ENCODE measurements at places on chromosomes 16 and 17.

DNA sequence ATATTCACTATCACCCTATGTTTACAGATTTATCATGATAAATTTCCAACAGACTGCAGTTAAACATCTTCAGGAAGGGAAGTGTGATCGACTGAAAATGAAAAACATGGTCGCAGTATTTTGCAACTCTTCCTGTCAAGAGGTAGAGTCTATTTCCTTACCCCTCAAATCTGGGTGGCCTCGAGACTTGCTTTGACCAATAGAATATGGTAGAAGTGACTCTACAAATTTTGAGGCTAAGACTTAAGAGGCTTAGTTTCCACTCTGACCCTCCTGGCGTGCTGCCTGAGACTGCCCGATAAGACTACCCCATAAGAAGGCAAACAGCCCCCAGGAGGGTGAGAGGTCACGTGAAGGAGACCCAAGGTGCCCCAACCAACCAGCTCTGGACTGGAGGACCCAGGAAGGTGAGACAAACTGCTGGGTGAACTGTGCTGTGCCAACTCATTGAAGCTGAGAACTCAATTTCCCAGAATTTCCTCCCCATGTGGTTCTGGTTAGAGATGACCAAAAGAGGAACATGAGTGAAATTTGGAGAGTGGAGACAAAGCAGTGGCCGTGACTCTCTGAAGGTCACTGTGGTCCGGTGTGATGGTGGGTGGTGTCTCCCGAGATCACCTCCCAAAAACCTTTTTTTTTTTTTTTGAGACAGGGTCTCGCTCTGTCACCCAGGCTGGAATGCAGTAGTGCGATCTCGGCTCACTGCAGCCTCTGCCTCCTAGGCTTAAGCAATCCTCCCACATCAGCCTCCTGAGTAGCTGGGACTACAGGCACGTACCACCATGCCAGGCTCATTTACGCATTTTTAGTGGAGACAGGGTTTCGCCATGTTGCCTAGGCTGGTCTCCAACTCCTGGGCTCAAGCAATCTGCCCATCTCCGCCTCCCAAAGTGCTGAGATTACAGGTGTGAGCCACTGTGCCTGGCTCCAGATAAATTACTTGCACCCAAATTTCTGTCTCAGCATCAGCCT is 38.2 kb upstream of the LITAF start:
- DNase-seq = no peak

DNA sequence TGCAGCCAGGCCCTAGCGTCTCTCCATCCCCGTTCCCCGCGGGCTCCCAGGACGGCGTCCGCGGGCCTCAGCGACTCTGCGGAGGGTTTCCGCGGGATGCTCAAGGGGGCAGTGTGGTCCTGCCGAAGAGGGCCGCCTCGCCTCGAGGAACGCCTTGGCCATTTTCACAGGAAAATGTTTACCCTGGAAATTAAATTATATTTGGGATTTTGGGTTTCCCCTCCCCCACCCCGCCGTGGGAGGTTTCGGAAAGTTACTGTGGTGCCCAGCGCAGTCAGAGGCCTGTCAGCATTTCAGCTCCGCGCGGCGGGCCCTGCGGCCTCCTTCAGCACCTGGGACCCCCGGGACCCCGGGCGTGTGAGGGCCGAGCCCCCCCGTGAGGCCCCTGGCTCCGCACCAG is 94.5 kb downstream of the PCTP start:
- DNase-seq = peak; percentile 11

- DNase-seq = no peak
These were observed 53.0 kb downstream of the TUBD1 start for GRCh38 chr17:59839651-59840328.

GRCh38 chr17:61097781-61098180 is 301.9 kb upstream of the TBX2 start:
- no peak for DNase-seq

DNA sequence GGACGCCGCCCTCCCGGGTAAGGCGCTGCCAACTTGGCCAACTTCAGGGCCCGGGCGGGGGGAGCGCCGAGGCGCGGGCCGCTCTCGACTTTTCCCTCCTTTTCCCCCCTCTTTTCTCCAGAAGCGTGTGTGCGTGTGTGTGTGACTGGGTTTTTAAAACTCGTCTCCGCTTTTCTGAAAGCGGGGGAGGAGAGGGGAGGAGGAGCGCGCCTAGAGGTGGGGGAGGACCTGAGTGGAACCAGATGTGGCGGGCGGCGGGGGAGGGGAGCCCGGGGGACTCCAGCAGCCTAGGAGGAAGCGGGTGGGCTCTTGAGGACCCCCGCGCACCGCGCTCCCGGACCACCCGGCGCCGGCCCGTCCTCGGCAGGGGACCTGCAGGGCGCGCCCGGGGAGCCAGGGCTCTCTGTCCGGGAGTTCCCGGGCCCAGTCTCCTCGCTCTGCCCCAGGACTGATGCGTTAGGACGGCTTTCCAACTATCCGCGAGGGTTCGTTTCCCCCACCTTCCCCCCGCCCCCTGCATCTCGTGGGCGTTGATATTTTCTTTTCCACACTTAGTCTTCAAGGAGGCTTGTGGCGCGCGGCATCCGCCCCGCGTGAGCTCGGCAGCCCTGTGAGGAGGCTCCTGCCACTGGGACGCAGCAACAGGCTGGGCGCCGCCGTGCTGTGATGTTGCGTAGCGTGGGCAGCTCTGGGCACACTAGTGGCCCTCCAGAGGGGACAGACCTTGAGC is 599 bp downstream of the MRC2 start:
- peak; percentile 32 for DNase-seq

- DNase-seq = no peak
These were observed 51.8 kb downstream of the PIMREG start for GRCh38 chr17:6496116-6496481.

DNA sequence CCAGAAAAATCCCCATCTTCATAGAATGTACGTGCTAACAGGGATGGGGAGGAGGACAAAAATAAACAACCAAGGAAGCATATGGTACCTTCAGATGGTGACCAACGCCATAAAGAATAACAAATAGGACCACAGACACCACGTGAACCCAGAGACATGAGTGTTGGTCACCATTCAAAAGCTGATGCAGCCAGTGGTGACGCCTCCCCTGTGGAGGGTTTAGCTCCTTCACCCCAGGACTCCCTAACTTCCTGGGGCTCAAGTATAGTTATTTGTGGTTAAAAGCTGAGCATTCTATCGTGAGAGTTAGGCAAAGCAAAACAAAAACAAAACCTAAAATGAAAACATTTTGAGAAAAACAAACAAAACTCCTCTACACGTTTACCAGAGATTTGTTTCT is 184.7 kb downstream of the SOX9 start:
- DNase-seq = no peak

DNA sequence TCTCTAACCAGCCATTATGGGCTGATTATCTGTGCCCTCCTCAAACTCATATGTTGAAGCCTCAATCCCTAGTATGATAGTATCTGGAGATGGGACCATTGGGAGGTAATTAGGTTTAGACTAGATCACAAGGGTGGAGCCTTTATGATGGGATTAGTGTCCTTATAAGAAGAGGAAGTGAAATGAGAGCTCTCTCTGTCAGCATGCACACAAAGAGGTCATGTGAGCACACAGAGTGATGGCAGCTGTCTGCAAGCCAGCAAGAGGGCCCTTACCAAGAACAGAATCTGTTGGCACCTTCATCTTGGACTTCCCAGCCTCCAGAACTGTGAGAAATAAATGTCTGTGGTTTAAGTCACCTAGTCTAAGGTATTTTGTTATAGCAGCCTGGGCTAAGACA is 101.9 kb downstream of the PCTP start:
- DNase-seq = no peak

DNA sequence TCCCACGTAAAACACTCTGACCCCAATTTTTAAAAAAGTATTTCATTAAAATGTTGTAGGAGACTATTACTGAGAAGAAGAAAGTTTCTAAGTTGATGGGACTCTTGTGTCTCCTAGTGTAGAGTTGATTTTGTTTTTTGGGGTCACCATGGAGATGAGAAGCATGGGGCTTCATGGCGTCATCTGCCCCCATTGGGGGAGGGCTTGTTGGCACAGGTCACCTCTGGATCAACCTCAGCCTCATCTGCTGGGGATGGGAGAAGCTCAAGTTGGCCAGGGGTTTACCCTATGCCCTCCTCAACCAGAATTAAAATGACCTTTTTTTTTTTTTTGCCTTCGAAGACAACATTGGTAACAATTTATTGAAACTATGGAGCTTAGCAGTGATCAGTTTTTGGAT is 28.3 kb downstream of the MSI2 start:
- DNase-seq = no peak

DNA sequence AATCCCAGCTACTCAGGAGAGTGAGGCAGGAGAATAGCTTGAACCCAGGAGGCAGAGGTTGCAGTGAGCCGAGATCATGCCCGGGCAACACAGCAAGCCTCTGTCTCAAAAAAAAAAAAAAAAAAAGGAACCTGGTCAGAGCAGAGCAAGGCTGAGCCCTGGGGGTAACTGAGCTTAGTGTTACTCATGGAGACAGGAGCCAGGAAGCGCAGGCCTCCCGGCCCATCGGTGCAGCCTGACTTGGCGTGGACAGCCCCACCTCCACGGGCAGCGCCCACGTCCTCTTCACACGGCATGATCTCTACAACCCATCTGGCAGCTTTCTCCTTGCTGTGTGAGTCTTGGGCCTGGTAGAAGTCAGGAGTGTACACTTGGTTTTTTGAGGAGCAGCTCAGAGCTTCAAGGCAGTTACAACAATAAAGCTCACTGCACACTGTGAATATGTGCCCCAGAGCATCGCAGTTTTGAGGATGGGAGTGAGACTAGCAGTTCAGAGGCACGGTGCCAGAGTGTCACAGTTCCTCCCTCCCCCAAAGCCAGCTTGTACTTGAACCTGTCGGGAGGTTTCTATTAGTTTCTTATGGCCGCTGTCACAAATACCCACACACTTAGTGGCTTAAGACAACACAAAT is 129.9 kb downstream of the RAP1GAP2 start:
- peak; percentile 98 for DNase-seq

DNA sequence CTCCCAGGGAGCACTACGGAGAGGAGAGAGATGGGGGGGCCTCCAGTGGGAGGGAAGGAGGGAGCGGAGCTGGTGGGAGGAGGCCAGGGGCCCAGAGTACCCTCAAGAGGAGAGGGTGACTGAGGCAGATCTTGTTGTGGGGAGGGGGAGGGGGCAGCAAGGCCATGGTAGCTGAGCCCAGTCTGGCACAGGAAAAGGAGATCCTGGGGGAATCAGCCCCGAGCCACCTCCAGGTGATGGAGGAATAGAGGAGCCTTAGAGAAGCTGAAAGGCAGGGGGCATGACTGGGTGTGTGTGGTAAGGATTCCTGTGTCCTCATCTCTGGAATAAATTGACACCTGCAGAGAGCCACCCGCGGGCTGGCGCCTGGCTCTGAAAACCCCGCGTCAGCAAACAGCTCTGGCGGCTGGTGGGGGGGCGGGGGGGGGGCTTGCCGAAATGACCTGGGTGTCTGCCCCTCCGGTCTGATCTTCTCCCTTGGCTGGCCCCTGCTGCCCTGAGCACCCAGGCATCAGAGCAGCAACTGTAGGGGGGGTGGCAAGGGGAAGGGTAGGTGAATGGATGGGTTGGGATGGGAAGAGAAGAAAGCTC is 1.3 kb upstream of the NLGN2 start:
- no peak for DNase-seq

DNA sequence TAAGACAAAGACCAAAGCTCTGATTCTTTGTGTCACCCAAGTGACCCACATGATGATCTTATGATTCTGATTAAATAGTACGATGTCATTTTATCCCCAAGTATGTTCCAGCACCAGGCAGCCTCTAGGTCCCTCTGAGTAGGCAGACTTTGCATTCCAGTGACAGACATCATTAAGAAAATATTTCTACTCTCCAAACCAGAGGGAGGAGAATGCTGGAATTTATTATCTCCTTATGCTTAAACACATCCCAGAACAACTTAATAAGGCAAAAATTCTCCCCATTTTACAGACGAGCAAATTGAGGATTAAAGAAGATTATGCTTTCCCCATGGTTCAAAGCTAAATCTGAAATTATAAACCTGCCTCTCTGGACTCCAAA is 192.8 kb upstream of the CDH11 start:
- DNase-seq = no peak

All from epithelial cell of esophagus (primary cell).